Mammary epithelial cell (primary cell): ENCODE measurements at places on chromosomes 12 and 14.

DNA sequence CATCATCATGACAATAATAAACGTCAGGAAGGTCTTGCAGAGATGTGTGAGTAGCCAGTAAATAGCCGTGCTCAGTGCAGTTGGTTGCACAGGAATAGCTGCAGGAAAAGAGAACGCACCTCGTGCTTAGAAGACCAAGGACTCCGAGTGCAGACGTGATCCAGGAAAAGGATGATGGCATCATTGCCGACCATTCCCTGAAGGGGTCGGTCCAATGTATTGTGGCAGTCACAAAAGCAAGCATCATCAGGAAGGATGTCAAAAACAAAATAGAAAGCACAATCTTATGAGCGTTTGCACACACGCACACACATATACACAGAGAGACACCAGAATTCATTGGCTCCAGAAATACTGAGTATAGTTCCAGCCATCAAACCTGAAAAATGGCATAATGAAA is 12.8 kb downstream of the DUSP6 start:
- no peak for DNase-seq

DNA sequence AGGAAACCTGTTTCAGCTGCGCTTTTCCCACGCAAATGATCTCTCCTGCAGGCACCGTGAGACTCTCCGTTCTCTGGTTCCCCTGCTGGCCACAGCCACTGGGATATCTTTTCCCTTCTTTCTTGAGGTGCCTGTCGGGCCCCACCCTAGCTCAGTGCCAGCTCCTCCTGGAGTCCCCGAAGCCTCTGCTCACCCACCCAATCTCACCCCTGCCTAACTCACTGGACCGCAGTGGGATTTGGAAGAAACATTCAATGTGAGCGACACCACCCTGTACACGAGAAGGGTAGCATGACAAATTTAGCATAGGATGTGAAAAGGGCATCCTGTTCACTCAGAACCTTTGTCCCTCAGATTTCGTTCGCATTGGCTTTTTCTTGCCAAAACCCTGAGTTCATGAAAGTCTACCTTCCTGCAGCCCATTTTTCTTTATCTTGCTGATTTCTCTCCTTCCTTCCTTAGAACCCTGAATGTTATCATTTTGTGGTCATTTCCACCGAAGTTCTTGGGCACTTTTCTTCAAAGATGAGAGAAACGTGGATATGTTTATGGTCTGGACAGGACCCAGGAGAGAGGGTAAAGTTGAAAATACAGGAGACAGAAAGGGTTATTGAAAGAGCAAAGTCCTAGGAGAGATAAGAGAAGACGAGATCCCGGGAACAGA is 63.6 kb upstream of the ELK3 start:
- DNase-seq: no peak

GRCh38 chr14:69685218-69685616 is 73.8 kb downstream of the SUSD6 start:
- peak; percentile 99 for DNase-seq

DNA sequence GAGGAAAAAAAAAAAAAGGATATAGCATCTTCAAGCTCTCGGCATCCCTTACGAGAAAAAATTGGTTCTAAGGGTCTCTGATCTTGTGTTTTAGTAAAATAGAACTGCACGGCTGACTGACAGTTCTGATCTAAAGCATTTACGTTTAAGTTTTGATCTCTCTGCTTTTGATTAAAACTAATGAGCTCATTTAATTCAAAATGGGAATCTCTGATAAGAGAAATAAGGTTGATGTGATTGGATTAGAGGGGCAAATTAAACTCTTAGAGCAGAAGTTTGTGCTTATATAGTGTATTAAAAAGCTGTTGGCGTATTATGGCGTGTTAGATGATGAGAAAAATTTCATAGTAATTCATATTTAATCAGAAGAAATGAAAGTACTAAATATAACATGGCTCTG is 217.6 kb downstream of the EGLN3 start:
- no peak for DNase-seq

- DNase-seq: no peak
These were observed 120.5 kb upstream of the NCOR2 start for GRCh38 chr12:124687917-124688316.

GRCh38 chr14:105483300-105484068 is 3.2 kb upstream of the CRIP1 start:
- DNase-seq: no peak

GRCh38 chr12:27808841-27809240 is 28.8 kb upstream of the MANSC4 start:
- DNase-seq: no peak
